Stimulated activated CD4-positive, alpha-beta T cell treated with anti-CD3 and anti-CD28 coated beads, Interleukin-12 subunit alpha, Interleukin-12 subunit beta, amount 100 ng/mL, for 4 hours (primary cell): ENCODE measurements at places on chromosomes 7 and 10.
A peak's percentile ranks its signal among the peaks of the same experiment; 100 is the strongest.

DNA sequence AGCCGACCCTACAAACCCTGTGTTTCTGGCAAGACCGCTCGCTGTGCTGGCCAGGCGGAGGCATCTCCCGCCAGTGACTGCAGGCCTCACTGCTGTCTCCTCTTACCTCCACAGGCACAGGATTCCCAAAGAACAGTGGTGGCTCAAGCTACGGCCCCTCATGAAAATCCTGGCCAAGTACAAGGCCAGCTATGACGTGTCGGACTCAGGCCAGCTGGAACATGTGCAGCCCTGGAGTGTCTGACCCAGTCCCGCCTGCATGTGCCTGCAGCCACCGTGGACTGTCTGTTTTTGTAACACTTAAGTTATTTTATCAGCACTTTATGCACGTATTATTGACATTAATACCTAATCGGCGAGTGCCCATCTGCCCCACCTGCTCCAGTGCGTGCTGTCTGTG is 36.2 kb downstream of the PITRM1 start:
- no peak for DNase-seq

GRCh38 chr7:130513447-130513846 is 21.6 kb downstream of the MEST start:
- no peak for DNase-seq

GRCh38 chr10:48439581-48440041 is 133.1 kb downstream of the MAPK8 start:
- DNase-seq, result no peak

DNA sequence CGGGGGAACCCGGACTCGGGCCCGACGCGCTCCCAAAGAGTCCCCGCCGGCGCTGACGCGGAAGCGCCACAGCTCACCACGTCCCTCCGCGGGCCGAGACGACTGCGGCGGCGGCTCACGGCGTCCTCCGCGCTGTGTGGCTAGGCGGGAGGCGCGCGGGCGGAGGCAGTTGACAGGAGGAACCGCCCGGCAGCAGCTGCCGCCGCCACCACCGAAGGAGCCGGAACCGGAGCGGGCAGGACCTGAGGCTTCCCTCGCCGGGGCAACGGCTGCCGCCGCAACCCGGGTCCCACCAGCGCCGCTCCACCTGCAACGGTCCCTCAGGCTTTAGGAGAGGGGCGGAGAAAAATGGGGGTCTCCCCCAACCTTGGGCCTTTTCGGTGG is 334 bp downstream of the ZNF800 start:
- peak; percentile 65 for DNase-seq

DNA sequence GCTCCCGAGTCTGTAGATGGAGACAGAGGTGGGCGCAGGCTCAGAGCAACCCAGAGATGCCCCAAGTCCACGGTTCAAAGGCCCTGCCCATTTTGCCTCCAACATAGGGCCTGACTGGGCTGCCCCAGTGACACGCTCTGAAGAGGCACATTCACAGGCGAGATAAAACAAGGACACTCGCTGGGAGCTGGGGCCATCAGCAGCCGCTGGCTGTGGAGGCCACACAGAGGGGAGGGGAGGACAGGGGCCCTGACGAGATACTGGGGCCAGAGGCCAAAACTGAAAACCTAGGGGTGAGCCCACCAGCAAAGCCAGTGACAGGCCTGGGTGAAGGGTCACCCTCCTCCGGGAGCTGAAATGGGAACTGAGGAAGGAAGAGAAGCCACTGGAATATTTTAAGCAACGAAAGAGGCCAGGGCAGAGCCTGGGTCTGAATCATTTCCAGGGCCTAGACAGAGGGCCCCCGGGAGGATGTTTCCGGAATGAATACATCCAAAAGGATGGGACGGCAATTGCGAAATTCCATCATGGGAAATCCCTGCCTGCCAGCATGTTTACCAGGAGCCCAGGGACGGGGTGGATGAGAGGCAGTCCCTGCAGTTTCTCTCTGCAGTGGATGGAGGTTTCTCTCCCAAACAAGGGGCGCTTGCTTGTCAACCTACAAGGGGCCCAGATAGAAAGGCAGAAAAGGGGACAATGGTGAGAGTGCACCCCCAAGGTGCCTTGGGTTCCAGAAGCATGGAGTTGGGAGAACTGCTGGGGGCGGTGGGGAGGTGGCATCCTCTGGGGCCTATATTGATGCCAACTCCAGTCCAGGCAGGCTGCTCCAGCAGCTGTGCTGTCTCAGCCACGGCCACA is 29.0 kb upstream of the HSPA12A start:
- no peak for DNase-seq

GRCh38 chr7:39130857-39131526 is 153.3 kb downstream of the POU6F2 start:
- no peak for DNase-seq

DNA sequence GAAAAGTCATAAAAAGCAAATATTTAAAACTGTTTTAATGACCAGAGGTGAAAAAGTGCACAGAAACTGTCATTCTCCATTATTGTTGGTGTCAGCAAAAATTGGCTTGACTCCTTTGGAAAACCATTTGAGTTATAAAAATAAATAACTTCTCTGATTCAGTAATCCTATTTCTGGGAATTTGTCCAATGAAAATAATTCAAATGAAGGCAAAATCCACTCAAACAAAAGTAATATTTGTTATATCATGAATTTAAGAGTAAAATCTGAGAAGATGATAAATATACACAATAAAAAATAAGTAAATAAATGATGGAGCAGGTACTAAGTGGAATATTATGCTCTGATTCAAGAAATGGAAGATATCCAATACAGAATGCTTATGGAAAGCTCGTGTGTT is 326.6 kb upstream of the KLF6 start:
- no peak for DNase-seq

- DNase-seq, result no peak
Measured at GRCh38 chr7:121544238-121544637, 148.1 kb upstream of the FAM3C start.

DNA sequence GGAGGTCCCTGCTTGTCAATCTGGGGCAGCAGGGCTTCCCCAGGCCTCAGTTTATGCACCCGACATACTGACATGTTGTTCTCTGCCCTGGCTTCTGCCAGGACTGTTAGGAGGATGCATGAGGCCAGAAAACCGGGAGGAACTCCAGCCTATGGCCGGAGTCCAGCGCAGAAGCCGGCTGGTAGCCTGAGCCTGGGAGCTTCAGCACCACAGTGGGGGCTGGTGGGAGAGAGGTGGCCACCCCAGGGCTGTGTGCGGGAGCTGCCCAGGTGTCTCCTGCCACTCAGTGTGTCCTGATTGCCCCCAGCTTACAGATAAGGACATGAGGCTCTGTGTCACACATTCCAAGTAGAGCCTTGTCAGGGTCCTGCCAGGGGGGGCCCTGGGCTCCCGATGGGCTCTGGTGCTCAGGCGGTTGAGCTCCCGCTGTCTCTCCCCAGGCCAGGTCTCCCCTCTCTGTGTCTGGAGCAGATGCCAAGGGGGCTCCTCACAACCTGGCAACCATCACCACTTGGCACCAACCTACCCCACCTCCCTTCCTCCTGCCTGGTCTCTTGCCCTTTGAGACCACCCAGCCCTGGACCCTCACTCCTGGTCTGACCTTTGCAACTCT is 32.3 kb downstream of the PPIF start:
- DNase-seq, result no peak

- peak; percentile 8 for DNase-seq
Measured at GRCh38 chr7:140003913-140004382, 58.8 kb downstream of the PARP12 start.

DNA sequence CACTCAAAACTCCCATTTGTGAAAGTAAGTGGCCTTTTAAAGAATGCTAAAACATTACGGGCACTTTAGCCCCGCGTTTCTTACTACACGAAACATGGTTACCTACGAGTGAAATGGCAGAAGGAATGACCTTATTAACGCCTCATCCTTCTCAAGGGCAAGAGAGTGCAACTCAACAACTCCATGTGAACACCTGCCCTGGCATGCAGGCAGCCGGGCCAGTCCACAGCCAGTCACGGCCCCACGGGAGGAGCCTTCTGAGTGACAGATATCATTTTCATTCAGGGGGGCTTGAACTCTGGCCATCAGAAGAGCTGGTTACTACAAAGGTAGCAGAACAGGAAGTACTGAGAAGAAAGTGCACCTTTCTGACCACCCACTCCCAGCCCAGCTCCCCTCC is 236.1 kb downstream of the PTPRN2 start:
- DNase-seq, result no peak

DNA sequence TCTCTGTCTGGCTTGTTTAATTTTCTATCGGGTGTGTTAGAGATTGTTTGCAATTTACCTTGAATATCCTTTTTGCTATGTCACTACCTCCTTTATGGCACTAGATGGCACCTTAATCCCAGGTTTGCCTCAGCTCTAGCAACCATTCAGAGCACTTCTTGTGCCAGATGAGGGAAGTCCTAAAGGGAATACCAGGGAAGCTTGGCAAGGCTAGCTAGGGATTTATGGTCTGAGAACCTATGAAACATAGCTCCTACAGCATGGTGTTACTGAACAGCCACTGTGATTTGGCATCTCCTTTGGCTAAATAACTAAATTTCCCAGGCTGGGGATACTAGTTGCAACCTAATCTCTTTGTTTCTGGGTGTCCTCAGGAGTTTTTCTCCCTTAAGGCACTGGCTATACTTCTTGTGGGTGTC is 69.0 kb upstream of the VOPP1 start:
- peak; percentile 4 for DNase-seq

GRCh38 chr10:127976286-127976685 is 69.4 kb downstream of the PTPRE start:
- no peak for DNase-seq
